ENCODE measurements at places on chromosomes 1 and 21. TPM values are rescaled to one million over a fixed set of nuclear protein-coding genes. Genes with fewer than 3 reads are reported as not detected.

The MRPL55 gene
- total RNA-seq, result 49.5 TPM

The CGN gene
- total RNA-seq, result 0.36 TPM

The SLC22A15 gene
- total RNA-seq, result 7.7 TPM

The MFAP2 gene
- total RNA-seq, result 3.8 TPM

The SLC26A9 gene
- total RNA-seq, result 11.2 TPM

The ADAMTS1 gene
- 72.3 TPM for total RNA-seq

The FAM151A gene
- total RNA-seq, result 0.81 TPM

GRCh38 chr1:51101976-51102375, at the start of gene C1orf185:
TSS of gene C1orf185 (plus strand) at chr1:51102228. CDS start at chr1:51102234, 6 bp downstream.
- no peak within 1 kb of the TSS for H3K4me3 ChIP-seq
- no peaks in the 10 kb centered on the region for H3K36me3 ChIP-seq
- H3K27me3 ChIP-seq, result no peaks in the 10 kb centered on the region
- H3K27ac ChIP-seq, result no peak within 1 kb of the TSS

GRCh38 chr21:10463156-10463555, 58.2 kb upstream of the TPTE start:
- no peak overlapping the region for H3K27ac ChIP-seq
- H3K4me3 ChIP-seq, result no peak overlapping the region
- H3K27me3 ChIP-seq, result no peaks in the 10 kb centered on the region
- no peak for DNase-seq

GRCh38 chr1:7108251-7108650, 323.0 kb downstream of the CAMTA1 start:
- no peaks in the 10 kb centered on the region for H3K4me1 ChIP-seq
- no peak overlapping the region for H3K4me3 ChIP-seq
- no peak for DNase-seq
- H3K27ac ChIP-seq, result no peak overlapping the region
- peaks cover 21% of the 10 kb centered on the region for H3K27me3 ChIP-seq

GRCh38 chr1:110106013-110106941, 6.0 kb upstream of the UBL4B start:
- DNase-seq, result peak; percentile 69
- H3K4me3 ChIP-seq, result no peak overlapping the region
- peaks cover 15% of the 10 kb centered on the region for H3K27me3 ChIP-seq

GRCh38 chr1:84907095-84907827, 14.3 kb upstream of the LPAR3 start:
- no peak for DNase-seq
- H3K4me1 ChIP-seq, result no peaks in the 10 kb centered on the region
- H3K4me3 ChIP-seq, result no peak overlapping the region
- H3K36me3 ChIP-seq, result no peaks in the 10 kb centered on the region

- DNase-seq, result no peak
- H3K27me3 ChIP-seq, result no peaks in the 10 kb centered on the region
- H3K4me3 ChIP-seq, result no peak overlapping the region
- no peaks in the 10 kb centered on the region for H3K36me3 ChIP-seq
- no peaks in the 10 kb centered on the region for H3K4me1 ChIP-seq
- H3K27ac ChIP-seq, result no peak overlapping the region
Observed at GRCh38 chr1:172997941-172998361, 52.8 kb downstream of the TNFSF18 start.

DNA sequence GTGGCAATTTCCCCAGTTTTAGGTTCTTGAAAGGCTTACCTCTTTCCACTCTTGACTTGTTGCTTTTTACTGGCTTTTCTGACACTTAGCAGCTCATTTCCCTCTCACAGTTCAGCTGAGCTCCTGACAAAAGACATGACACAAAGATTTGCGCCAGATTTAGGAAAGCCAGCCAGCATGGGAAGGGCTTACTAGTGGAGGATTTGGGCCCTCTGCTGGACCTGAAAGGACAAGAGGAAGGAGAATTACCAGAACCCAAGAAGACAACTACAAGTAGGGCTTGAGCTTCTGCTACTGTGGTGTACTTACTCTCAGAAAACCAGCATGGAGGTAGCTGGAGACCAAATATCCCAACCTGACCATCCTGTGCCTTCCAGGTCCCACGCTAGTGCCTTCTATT, 784.5 kb downstream of the BRINP3 start:
- no peak overlapping the region for H3K27ac ChIP-seq
- DNase-seq, result no peak
- no peak overlapping the region for H3K4me3 ChIP-seq
- H3K27me3 ChIP-seq, result no peaks in the 10 kb centered on the region
- H3K4me1 ChIP-seq, result no peaks in the 10 kb centered on the region
- no peaks in the 10 kb centered on the region for H3K36me3 ChIP-seq

DNA sequence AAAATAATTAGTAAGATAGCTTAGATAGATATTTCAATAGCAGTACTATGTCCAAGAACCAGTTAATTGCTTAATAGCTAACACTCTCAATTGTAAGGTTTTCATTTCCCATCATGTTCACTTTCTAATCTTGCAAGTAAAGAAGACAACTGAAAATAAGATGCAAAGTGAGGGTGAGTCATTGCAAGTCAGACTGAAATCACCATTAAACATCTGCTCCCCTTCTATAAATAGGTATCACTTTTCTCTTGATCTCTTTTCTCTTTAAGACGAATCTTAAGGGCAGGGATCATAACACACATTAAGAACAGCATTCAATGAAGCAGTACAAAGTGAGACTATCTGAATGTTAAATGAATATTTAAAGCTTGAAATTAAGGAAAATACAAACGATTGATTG, 40.4 kb downstream of the UBR4 start:
- no peak overlapping the region for H3K4me3 ChIP-seq
- no peaks in the 10 kb centered on the region for H3K4me1 ChIP-seq
- no peaks in the 10 kb centered on the region for H3K27me3 ChIP-seq
- H3K27ac ChIP-seq, result no peak overlapping the region
- H3K36me3 ChIP-seq, result peaks cover 15% of the 10 kb centered on the region

All from heart right ventricle (tissue), 16 donors.